H54 (cell line): ENCODE measurements at places on chromosomes 4 and X.

DNA sequence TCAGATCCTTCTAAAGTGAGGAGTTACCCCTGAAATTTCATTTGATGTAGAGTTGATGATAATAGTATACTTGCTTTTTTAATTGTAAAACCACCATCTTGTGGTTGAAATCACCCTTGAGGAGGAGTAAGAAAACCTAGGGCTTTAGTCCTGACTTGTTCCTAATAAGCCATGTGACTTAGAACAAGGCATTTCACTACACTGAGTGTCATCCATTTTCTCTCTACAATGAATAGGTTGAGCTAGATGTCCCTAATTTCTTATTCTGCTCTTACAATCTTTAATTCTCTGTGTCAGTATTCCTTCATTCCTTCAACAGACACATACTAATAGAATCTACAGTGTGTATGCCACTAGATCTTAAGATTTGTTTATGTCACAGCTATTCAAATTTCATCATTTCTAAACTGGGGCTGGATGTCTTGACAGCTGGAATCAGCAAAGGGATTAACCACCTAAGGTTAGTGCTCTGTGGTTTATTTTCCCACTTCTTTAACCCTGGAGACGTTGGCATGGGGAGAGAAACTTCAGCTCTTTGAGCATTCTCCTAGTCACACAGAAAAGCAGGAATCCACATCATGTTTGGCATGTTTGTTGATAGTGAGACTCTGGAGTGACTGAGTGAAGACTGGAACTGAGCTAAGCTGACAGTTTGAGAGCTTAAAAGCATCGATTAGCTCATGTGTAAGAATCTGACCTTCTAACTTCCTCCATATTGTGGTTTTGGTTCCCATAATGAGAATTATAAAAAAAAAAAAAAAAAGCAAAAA lies 246.3 kb downstream of the NDST4 start:
- DNase-seq: no peak

- DNase-seq: no peak
These were observed 19.1 kb downstream of the WDR17 start for GRCh38 chr4:176084769-176085168.

DNA sequence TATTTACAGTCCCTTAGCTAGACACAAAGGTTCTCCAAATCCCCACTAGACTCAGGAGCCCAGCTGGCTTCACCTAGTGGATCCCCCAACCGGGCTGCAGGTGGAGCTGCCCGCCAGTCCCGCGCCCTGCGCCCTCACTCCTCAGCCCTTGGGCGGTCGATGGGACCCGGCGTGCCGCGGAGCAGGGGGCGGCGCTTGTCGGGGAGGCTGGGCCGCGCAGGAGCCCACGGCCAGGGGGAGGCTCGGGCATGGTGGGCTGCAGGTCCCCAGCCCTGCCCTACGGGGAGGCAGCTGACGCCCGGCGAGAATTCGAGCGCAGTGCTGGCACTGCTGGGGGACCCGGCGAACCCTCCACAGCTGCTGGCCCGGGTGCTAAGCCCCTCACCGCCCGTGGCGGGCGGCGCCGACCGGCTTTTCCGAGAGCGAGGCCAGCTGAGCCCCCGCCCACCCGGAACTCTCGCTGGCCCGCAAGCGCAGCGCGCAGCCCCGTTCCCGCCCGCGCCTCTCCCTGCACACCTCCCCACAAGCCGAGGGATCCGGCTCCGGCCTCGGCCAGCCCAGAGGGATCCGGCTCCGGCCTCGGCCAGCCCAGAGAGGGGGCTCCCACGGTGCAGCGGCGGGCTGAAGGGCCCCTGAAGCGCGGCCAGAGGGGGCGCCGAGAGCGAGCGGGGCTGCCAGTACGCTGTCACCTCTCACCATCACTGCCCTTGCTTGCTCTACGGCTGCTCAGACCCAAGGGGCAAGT lies 39.4 kb downstream of the WFS1 start:
- DNase-seq: no peak

DNA sequence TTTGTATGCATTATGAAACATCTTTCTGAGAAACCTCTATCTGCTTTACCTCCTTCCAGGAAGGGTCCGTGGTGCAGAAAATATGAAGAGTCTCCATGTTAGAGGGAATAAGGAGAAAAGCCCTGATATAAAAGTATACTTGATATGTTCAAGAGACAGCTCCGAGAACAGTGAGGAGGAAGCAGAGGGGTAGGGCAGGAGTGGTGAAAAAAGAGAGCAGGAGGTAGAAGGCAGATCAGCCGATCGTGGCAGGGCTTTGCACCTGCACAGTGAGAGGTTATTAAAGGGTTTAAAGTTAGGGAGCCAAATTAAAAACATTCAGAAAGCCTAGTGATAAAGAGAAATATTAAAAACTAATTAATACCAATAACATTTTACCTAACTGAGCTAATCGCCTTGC lies 419.7 kb downstream of the FAT4 start:
- no peak for DNase-seq

DNA sequence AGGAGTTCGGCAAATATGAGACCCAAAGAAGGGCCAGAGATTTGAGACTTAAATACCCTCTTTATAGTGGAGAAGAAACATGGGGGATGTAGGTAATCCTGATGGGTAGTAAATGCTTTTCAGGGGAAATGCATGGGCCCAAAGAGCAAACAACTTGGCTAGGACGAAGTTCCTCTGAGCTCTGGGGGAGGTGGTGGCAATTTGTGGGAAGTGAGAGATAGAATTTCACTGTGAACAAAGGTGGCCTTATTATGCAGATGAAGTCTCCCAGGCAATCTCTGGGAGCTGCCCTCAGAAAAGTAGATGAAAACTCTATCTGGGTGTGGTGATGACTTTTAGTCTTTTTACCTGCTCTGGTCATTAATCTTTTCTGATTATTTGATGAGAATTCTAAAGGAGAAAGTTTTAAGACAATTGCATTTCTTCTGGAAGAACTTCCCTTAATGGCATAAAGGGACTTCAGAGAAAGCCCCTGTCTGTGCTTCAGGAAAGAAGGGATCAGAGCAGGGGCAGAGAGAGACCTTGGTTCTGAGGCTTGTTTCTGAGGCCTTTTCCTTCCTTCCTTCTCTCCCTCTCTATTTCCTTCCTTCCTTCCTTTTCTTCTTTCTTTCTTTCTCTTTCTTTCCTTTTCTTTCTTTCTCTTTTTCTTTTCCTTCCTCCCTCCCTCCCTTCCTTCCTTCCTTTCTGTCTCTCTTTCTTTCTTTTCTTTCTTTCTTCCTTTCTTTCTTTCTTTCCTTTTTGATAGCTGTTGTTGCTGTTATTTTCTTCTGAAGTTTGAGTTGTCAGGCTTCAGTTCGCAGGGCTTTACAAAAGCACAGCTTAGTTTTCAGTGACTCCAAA lies 37.5 kb upstream of the MAOA start:
- DNase-seq: no peak

DNA sequence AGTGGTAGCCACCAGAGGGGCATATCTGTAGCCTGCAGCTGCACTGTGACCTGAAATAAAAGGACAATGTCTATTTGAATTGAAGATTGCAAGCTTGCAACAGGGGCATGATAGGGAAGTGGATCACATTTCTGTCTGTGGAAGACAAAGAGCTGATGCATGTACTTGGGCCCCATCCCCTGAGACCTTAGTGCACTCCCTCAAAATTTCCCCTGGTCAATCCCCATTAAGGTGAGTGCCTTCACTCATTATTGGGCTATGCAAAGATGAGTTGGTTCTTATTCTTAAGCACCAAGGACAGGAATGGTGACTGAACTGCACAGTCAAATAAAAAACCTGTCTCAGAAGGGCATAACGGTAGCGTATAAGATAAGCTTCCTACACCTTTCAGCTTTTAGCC lies 273.1 kb upstream of the ARSJ start:
- DNase-seq: no peak
